Stimulated activated CD4-positive, alpha-beta T cell treated with anti-CD3 and anti-CD28 coated beads, Interleukin-4, amount 100 ng/mL, for 48 hours (primary cell): ENCODE measurements at places on chromosomes 13 and 19.
A peak's percentile ranks its signal among the peaks of the same experiment; 100 is the strongest.

DNA sequence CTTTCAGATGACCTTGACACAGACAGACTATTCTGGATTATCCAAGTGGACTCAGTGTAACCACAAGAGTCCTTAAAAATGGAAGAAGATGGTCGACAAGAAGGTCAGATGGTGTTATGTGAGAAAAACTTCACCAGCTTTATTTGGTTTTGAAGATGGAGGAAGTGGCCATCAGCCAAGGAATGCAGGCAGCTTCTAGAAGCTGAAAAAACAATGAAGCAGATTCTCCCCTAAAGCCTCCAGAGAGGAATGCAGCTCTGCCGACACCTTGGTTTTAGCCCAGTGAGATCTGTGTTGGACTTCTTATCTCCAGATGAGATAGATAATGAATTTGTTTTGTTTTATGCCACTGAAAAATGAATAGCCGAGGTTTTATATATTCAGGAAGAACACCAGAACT lies 501.5 kb downstream of the DCT start:
- no peak for DNase-seq

- DNase-seq: no peak
Measured at GRCh38 chr13:55990631-55991030, 1150.1 kb upstream of the PRR20A start.

DNA sequence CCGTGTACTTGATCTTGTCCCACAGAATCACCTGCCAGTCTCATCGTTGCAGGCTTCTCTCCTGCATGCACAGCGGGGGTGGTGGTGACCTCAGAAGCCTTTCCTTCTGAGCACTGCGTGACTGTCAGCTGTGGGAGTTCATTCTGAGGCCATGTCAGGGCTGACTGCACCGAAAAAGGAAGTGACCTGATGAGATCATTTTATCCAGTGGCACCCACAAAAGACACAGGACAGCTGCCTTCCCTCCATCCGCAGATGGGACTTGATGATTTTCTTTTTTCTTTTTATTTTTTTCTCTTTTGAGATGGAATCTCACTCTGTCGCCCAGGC lies 89.7 kb downstream of the RAB20 start:
- peak; percentile 15 for DNase-seq

GRCh38 chr19:6590827-6591319 lies at the start of gene CD70:
Gene CD70 (minus strand): TSS chr19:6591150. CDS start chr19:6591002, 148 bp downstream.
- no peak for DNase-seq

DNA sequence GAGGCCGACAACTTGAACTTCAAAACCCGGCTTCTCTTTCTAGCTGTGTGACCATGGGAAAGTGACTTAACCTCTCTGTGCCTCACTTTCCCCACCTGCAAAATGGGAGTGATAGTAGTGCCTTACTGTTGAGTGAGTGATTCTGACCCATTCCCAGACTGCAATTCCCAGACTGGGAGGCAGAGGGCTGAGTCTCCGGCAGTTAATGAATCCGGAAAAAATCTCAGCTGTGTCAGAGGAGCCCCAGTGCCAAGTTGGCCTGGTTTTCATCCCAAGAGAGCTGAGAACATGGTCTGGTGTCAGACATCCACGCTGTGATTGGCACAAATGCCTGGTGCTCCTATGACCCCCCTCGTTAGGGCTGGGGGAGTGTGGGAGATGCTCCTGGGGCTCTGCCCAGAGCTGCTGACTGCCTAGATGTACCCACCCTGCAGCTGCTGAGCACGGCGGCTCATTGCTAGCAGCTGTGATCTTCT lies 50.0 kb downstream of the PIN1 start:
- no peak for DNase-seq

- no peak for DNase-seq
Measured at GRCh38 chr19:46921071-46921470, 60.3 kb downstream of the ARHGAP35 start.

DNA sequence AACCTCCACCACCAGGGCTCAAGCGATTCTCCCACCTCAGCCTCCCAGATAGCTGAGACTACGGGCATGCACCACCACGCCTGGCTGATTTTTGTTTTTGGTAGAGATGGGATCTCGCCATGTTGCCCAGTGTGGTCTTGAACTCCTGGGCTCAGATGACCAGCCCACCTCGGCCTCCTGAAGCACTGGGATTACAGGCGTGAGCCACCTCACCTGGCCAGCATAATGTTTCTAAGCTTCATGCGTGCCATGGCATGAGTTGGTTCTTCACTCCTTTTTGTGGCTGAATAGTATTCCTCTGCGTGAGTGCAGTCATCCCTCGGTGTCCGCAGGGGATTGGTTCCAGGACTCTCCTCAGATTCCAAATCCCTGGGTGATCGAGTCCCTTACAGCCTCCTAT lies 4.2 kb upstream of the ZNF579 start:
- no peak for DNase-seq

DNA sequence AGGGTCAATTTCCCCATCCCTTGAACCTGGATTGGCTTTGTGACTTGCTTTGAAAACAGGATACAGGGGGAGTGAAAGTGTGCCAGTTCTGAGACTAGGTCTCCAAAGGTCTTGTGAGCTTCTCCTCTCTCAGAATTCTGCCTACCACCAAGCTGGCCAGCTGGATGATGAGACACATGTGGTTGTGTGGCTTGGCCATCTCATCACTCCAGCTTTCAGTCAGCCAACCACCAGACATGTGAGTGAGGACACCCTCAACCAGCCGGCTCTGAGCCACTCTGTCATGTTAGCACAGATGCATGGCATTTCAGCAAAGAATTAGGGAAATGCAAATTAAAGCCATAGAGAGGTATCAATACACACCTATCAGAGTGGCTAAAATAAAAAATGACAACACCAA lies 29.5 kb downstream of the ENOX1 start:
- no peak for DNase-seq

DNA sequence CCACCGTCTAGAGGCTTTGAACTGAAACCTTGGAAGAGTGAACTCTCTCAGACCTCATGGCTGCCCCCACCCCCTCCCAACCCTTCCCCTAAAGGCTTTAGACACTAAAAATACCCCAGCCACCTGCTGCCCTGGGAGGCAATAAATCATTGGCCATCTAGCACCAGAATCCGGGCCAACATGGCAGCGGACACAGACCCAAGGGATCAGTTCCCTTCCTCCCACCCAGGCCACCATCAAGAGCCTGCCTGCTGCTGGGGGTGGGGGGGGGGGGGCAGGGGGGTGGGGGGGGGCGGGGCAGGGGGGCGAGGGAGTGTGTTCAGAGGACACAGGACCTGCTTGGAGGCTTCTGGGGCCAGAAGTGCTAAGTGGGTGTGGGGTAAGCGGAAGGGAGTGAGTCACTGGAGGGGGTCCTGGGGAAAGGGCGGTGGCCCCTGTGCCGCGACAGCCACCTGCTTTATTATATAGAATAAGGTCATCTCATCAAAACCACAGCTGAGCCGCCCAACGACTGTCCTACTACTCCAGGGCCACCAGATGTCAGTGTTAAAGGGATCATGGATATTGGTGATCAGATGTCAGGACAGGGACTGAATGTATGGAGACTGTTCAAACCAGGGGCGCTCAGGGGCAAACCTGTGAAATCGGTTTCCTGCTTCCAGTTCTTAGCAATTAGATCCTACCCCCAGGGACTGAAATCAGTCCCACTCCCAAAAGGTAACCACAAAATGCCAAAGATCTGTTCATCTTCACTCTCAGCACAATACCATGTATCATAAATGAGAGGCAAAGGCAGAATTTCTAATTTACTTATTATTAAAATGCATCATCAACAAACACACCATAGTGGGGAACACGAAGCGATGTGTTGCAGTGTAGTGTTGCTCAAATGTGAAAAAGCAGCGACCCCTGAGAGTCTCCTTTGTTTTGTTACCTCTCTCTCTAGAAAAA lies 24.3 kb downstream of the ARL11 start:
- no peak for DNase-seq

- no peak for DNase-seq
Measured at GRCh38 chr13:98004107-98004506, 50.6 kb downstream of the IPO5 start.

GRCh38 chr13:91644806-91645205 lies 246.4 kb downstream of the GPC5 start:
- no peak for DNase-seq

DNA sequence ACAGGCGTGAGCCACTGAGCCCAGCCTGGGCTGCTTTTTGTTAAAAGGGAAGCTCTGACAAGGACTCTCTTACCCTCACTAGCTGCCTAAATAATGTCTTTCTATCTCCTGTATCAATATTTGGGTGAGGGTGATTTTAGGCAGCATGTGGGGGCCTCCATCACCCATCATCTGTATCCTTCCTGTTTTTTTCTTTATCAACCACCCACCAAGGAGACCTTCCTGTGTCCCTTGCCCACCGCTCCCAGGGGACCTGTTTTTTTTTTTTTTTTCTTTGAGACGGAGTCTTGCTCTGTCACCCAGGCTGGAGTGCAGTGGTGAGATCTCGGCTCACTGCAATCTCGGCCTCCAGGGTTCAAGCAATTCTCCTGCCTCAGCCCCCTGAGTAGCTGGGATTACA lies 5.4 kb upstream of the NDUFB7 start:
- no peak for DNase-seq

- DNase-seq: peak; percentile 55
Measured at GRCh38 chr19:29873024-29873800, 61.4 kb downstream of the CCNE1 start.

DNA sequence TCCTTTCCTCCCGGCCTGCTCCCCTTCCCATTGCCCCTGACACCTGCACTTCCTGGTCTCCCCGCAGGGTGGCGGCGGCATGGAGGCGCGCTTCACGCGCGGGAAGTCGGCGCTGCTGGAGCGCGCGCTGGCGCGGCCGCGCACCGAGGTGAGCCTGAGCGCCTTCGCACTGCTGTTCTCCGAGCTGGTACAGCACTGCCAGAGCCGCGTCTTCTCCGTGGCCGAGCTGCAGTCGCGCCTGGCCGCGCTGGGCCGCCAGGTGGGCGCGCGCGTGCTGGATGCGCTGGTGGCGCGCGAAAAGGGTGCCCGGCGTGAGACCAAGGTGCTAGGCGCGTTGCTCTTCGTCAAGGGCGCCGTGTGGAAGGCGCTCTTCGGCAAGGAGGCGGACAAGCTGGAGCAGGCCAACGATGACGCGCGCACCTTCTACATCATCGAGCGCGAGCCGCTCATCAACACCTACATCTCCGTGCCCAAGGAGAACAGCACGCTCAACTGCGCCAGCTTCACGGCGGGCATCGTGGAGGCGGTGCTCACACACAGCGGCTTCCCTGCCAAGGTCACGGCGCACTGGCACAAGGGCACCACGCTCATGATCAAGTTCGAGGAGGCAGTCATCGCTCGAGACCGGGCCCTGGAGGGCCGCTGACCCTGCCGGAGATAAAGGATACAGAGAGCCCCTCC lies 1.7 kb downstream of the TRAPPC5 start:
- no peak for DNase-seq

- no peak for DNase-seq
Measured at GRCh38 chr19:41876847-41877832, at the start of gene CD79A. Gene CD79A (plus strand): TSS chr19:41877279. CDS start chr19:41877305, 26 bp downstream.

DNA sequence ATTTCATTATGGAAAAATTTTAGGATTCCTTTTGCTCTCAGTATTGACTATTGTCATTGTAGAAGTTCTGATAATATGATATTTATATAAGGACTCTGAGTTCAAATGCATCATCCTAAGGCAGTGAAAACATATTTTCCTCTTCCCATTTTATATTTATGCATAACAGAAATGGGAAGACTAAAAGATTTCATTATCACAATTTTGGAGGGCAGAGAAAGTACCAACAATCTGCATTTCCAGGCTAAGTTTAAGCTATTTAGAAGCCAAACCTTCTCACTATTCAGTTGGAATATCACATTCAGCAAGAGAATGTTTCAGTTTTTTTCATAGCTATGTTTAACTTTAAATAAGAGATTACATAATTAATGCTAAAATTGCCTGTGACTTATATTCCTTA lies 558.5 kb upstream of the GPC6 start:
- no peak for DNase-seq

DNA sequence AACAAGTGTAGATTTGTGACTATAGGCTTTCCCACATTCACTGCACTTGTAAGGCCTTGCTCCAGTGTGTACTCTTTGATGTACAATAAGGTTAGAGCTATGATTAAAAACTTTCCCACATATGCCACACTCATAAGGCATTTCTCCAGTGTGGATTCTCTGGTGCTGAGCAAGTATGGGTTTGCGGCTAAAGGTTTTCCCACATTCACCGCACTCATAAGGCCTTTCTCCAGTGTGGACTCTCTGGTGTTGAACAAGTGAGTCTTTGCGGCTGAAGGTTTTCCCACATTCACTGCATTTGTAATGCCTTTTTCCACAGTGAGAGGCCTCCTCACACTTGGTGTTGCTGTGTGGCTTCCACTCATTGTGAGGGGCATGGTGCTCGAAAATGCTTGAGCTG lies 3.7 kb downstream of the ZNF772 start:
- DNase-seq: no peak

- DNase-seq: no peak
Measured at GRCh38 chr13:30907121-30907861, 1.2 kb downstream of the MEDAG start.
